SJCRH30 (cell line): ENCODE measurements at places on chromosomes 16 and 17.

DNA sequence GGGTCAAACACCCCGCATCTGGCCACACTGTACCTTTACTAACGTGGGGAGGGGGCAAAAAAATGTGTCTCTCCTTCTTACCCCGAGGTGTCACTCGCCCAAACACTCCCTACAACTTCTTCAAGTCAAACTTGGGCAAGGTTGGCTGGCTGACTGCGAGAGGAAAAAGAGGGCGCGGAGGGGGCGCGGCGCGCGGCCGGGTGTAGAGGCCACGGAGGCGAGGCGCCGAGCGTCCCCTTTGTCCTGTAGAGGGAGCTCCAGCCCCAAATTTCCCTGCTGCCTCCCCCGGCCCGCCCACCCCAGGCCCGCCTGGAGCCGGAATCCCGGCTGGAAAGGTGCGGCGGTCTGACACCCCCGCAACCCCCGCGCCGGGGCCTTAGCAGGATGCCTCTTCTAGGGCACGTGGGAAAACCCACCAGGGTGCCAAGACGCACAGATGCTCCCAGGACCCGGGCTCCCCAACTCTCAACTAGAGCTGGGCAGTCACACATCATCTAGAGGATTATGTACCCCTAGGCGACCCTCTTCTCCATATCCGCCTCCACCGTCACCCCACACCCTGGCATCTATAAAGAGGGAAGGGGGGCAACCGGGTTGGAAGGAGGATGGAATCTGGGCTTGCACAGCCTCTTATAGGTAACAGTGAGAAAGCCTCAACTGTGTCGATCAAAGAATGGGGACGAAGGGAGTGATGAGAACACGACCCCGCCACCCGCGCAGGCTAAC is 4.2 kb downstream of the IRX3 start:
- H3K4me1 ChIP-seq, result no peaks in the 10 kb centered on the region
- no peak for DNase-seq
- H3K36me3 ChIP-seq, result peaks cover 13% of the 10 kb centered on the region
- H3K4me3 ChIP-seq, result no peak overlapping the region

DNA sequence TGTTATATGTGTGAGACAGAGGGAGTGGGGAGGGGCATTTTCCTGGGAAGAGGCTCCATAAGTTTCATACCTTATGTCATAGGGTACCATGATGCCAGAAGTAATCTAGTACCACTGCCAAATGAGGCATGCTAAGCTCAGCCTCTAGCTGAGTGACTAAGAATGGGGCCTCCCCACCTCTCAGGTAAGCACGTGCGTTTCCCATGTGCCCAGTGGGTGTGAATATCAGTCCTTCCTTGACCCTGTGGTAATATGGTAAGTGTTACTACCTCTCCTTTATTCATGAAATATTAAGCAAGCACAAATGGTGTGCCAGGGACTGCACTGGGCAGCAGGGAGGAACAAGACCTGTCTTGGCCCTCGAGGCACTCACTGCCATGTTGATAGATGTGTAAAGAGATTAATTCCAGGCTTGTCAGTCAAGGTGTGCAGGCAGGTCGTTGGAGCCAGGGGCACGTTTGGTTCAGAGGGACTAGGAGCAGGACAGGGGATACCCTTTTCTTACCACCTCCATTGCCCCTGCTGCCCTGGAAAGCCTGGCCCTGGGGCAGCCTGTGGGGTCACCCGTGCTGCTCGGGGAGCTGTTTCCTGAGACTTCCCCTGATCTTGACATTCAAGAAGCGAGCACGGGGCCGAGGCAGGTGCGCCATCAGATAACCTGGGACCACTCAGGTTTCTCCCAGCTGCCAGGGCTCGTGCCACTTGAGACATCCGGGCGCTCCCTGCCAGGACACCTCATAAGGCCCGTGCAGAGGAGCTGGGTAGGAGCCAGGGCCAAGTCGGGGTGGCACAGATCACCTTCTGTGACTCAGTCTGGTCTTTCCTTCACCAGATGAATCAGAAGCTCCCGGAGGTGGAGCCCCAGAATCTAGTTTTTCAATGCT is 8.8 kb downstream of the RSAD1 start:
- DNase-seq, result no peak
- no peaks in the 10 kb centered on the region for H3K36me3 ChIP-seq
- H3K4me1 ChIP-seq, result no peaks in the 10 kb centered on the region
- no peak overlapping the region for H3K27ac ChIP-seq

- no peak overlapping the region for H3K27ac ChIP-seq
- H3K4me1 ChIP-seq, result no peaks in the 10 kb centered on the region; the same call in 1 of the 2 replicates
- H3K36me3 ChIP-seq, result no peaks in the 10 kb centered on the region
- no peak overlapping the region for H3K4me3 ChIP-seq
- DNase-seq, result no peak
Measured at GRCh38 chr16:66079671-66080334, 286.7 kb upstream of the CDH5 start.

DNA sequence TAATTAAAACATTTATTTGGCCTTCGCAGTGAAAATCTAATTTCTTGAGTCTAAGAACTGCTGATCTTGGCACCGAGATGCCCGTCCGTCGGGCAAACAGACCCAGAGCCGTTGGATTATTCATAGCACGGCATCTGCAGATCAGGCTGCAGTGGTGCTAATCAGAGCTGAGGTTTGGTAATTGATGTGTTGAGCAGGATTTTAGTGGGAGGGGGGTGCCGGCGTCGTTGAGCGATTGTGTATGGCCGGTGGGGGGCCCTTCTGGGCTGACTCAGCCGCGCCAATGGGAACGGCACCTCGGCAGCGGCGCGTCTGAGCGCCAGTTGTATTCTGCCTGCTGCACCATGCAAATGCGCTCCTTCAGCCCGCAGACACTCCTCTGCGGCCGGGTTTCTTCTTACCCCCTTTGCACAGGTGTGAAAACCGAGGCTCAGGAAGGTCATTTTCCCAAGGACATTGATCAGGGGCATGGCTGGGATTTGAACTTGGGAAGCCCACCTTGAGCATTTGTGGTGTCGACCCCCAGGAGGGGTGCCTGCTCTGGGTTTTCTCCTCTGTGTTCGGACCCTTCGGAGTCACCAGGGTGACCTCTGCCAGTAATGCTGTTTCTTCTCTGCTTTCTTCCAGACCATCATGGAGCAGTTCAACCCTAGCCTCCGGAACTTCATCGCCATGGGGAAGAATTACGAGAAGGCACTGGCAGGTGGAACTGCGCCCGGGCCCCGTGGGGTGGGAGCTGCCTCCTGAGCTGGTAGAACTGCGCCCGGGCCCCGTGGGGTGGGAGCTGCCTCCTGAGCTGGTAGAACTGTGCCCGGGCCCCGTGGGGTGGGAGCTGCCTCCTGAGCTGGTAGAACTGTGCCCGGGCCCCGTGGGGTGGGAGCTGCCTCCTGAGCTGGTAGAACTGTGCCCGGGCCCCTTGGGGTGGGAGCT is 18.4 kb downstream of the BAIAP2 start:
- H3K27ac ChIP-seq, result no peak overlapping the region
- no peak overlapping the region for H3K4me3 ChIP-seq
- no peaks in the 10 kb centered on the region for H3K27me3 ChIP-seq

DNA sequence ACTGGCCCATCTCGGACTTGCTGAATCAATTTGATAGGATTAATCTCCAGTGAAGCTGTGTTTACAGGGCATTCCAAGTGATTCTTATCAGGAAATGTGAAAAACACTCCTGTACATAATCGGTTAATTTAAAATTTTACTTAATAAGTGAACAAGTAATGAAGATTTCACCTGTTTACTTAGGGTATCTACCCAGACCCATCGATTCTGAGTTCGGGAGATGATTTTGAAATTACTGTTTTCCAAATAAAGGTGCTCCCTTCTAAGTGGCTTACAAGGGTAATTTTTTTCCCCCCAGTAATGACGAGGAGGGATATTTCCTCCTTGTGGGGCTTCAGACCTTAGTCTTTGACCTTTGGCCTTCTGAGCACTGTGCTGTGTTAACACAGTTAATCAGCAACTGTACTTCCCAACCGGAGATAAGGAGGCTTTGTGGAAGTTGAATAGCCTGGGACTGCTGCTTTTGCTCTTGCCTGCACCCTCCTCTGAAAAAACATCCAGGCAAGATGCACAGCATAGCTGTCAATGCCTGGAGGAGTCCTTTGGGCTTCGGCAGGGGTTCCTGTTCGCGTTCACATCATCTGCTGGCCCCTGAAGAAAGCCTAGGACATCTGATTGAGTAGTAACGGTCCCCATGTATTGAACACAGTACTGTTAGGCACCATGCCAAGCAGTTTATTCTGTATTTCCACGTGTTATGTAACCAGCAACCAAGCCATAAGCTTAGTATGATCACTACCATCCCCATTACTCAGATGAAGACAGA is 1.8 kb downstream of the FAHD1 start:
- no peaks in the 10 kb centered on the region for H3K27me3 ChIP-seq
- DNase-seq, result no peak
- H3K27ac ChIP-seq, result no peak overlapping the region
- H3K36me3 ChIP-seq, result peaks cover 4% of the 10 kb centered on the region; the same call in 1 of the 2 replicates

DNA sequence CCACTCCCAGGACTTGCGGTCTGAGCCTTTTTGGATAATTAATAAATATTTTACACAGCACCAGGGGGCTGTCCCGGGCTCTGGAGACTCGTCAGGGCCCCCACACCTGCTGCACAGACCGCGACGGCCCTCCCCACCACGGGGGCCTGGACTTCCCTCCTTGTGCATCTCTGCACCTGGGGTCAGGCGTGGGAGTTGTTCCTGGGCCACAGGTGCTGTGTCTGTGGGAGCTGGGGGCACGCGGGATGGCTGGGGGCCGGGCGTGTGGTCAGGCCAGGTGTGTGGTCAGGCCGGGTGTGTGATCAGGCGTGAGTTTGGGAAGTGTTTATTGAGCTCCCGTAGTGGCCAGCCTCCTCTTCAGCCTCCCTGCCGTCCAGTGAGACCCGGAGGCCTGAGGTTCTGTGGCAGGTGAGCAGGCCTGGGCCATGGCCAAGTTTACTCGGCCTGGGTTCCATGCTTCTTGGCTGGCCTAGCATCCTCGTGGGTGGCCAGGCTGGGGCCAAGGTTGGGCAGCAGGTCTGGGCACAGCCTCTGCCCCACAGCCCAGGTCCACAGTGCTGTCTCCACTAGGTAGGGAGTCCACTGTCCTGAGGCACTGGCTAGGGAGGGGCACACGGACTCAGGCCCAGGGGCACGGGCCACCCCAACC is 1.9 kb upstream of the STUB1 start:
- H3K27me3 ChIP-seq, result no peaks in the 10 kb centered on the region
- H3K4me3 ChIP-seq, result peak overlapping the region; percentile 65; the same call in 1 of the 2 replicates
- H3K36me3 ChIP-seq, result peaks cover 28% of the 10 kb centered on the region
